Activated T-helper 1 cell treated with anti-CD3 and anti-CD28 coated beads, Interleukin-12 subunit alpha, Interleukin-12 subunit beta, Interleukin-2, Interleukin-4 antibody, amounts not matched to agents 30 ng/mL and 10 ng/mL and 1 ng/mL, durations not matched to agents 14 hours and 24 hours and 36 hours (primary cell): ENCODE measurements at places on chromosomes 13 and 19. TPM values are rescaled to one million over a fixed set of nuclear protein-coding genes. Genes with fewer than 3 reads are reported as not detected.

Gene KLK10
- not detected in 2 replicates for total RNA-seq

Gene RAB3A
- 7.2 and 11.0 TPM in 2 replicates for total RNA-seq

DNA sequence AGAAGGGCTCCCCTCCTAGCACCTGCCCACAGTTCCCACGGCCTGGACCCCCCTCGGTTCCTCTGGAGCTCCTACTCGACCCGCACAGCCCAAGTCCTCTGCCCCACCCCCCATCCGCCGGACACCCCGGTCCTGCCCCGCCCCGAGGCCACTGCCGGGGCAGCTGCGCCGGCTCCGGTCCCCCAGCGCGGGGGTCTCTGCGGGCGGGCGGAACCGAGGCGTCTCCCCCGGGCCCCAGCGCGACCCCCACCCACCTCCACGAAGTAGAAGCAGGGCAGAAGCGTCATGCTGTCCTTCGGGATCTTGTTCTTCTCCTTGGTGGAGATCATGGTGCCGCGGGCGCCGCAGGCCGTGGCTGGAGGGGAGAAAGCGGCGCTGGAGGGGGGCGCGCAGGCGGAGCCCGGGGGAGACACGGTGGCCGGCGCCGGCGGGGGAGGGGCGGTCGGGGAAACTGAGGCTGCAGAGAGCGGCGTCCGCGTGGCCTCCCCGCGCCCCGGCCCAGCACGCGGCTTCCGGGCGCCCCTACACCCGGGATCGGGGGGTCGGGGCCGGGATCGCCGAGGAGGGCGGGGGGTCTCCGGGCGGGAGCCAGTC, 427 bp downstream of the PLPPR3 start:
- no peaks in the 10 kb centered on the region for H3K4me1 ChIP-seq
- no peak overlapping the region for H3K27ac ChIP-seq
- no peak overlapping the region for H3K4me3 ChIP-seq
- DNase-seq: no peak

GRCh38 chr19:15506074-15506571, 2.2 kb upstream of the CYP4F22 start:
- H3K4me1 ChIP-seq: peaks cover 11% of the 10 kb centered on the region
- H3K36me3 ChIP-seq: no peaks in the 10 kb centered on the region
- H3K27ac ChIP-seq: no peak overlapping the region
- no peak for DNase-seq
- H3K4me3 ChIP-seq: no peak overlapping the region

DNA sequence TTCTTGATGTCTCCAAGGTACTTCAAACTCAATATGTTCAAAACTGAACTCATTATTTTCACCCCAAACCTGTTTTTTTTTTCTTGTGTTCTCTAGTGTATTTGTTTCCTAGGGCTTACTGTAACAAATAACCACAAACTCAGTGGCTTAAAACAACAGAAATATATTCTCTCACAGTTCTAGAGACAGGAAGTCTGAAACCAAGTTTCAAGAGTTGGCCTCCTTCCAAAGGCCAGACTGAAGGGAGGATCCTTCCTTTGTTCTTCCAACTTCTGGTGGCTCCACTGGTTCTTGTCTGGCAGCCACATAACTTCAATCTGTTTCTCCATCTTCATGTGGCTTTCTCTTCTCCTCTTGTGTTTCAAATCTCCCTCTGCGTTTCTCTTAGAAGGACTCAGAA, 62.0 kb upstream of the PDCD5 start:
- no peak overlapping the region for H3K27ac ChIP-seq
- H3K4me1 ChIP-seq: peaks cover 13% of the 10 kb centered on the region
- H3K36me3 ChIP-seq: no peaks in the 10 kb centered on the region
- no peak for DNase-seq
